Stimulated activated CD4-positive, alpha-beta T cell treated with anti-CD3 and anti-CD28 coated beads, Interleukin-1b, Interleukin-23, amount 100 ng/mL, for 1 hour (primary cell): ENCODE measurements at places on chromosomes 12 and 14.

DNA sequence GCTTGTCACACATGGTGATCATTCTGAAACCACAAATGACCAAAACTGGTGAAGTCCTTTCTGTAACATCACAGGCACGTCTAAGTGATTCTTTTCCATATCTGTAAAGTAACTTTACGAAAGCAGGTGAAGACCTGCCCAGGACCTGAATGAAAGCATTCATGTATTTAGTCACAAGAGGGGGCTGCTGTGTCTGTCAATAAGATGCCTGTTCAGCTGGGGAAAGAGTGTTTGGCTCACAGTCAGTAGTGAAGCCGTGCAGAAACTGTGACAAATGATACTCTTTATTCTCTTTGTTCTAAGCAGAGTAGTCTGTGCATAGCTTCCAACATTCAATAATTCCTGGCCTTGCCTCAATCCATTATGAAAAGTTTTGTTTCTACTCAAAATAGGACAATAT, 373.5 kb upstream of the OR4E1 start:
- no peak for DNase-seq

- no peak for DNase-seq
Observed at GRCh38 chr12:59850268-59850667, 254.4 kb downstream of the SLC16A7 start.

- DNase-seq, result no peak
Observed at GRCh38 chr12:97272471-97272870, 190.1 kb upstream of the RMST start.

- DNase-seq, result no peak
Observed at GRCh38 chr12:79689477-79690141, 1.2 kb downstream of the PAWR start.

DNA sequence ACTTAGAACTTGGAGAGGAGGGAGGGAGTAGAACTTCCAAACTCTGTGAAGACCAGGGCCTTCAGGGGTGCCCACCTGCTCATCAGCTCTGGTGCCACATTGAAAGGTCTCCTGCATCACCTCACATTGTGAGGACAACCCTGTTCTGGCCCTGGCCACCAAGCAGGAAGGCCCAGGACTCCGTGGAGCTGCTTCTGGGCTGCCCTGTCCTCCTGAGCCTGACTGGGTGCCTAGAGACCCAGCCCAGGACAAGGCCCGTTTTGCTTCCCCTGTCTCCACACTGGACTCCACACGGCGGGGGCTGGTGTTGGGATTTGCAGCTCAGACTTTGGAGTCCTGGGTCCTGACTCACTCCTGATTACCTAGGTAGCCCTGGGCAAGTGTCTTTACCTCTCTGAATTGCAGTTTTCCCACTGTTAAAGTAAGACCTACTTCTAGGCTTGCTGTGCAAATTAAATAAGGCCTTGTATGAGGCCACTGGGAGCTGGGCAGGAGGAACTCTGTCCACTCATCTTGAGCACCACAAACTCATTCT, 12.5 kb upstream of the KRT82 start:
- DNase-seq, result no peak

DNA sequence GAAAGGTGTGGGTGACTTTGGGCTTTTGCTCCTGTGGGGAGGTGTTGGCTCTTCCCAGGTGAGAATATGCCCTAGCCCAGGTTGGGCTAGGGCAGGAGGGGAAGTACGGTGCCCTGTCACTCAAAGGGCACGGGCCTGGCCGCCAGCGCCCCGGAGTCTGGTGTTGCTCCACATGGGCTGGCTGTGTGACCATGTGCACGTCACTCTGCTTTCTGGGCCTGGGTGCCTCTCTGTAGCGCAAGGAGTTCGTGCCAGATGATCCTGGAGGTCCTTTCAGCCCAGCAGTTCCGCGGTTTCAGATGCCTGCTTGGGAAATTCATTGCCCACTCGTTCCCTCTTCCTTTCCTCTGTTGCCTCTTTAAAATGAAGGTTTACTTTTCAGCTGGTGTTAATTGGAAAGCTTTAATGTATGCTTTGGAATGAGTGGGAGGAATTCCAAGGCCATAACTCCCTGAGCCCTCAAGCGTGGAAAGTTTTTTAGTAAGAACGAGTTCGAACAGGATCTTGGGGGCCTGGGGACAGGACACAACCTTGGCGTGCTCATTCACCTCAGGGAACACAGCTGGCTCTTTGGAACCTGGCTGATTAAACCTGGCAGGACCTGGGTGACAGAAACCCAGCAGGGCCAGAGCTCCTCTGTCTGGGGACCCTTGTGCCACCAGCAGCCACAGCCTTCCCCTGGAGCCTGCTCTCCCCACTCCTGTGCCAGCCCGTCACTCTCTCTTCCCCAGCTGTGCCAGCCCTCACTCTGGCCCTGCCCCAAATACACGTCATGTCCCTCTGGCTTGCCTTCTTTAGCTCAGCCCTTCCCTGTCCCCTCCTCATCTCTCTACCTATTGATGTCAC, 42.8 kb downstream of the TSPAN9 start:
- DNase-seq, result no peak

DNA sequence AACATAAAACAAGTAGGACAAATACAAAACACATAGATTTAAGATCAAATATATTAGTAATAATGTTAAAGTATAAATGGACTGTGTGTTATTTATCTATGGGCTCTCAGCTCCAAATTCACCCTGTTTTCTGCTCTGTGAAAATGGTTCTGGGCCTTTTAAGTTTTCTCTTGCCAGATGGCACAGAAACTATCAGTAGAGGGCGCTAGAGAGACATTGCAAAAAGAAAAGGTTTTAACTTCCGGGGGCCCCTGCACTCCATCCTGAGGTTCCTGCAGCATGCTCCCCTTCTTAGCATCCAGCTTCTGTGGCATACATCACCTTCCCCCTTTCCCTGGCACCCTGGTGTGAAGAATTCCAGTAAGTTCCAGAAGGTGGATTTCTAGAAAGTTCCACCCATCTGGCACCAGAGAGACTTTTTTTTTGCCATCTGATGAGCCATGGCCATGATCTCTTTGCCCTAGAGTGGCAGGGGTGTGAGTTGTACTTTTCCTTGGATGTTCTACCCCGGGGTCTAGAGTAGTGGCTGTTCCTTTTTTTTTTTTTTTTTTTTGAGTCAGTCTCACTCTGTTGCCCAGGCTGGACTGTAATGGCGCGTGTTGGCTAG, 29.3 kb downstream of the ZCRB1 start:
- no peak for DNase-seq
